Cortex of kidney (tissue), 1 donor: ENCODE measurements at places on chromosomes 16 and 17.

DNA sequence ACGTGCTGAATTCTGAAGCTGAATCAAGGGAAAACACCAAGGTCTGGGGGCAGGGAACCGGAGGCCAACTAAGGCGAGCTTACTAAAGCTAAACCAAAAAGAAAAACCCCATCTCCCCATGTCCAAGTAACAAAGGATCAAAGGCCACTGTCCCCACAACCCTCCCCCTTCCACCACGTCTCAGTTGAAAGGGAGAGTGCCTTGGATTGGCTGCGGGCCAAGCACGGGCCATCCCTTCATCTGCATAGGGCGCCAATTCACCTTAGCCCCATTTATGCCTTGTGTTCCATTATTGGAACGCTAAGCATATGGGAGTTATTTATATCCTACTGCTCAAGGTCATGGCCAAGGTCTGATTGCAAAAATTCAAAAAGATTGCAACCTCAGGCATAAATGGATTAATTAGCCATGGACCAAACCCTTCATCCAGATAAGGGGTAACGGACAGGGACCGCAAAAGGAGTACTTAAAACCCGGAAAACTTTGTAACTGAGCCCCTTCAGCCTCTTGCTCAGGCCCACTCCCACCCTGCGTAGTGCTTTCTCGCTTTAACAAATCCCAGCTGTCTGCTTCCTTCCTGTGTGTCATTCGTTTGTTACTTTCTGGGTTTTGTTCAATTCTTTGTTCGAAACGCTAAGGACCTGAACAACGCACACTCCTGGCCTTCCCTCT is 740 bp upstream of the ATP6V0D1 start:
- DNase-seq = no peak

- DNase-seq = no peak
Measured at GRCh38 chr17:40316571-40317344, 7.8 kb downstream of the RARA start.

DNA sequence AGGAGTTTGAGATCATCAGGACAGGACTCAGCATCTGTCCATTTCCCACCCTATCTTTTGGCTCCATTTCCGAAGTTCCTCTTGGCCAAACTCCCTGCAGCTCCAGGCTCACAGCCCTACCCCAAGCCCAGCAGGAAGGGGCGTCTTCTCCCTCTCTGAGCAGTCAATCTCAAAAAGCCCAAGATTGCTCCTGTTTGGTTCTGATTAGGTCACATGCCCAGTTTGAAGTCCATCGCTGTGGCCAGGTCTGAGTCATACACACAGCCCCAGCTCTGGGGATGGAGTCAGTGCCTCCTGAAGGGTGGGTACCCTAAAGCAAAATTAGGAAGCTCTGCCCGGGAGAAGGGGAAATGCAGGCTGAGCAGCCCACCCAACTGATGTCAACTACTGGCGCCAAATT is 23.9 kb downstream of the SNX20 start:
- DNase-seq = no peak

GRCh38 chr17:35537601-35538141 is at the start of gene SLFN12L:
TSS of gene SLFN12L (minus strand) at chr17:35537678. CDS start at chr17:35522364, 15,314 bp downstream.
- DNase-seq = no peak

DNA sequence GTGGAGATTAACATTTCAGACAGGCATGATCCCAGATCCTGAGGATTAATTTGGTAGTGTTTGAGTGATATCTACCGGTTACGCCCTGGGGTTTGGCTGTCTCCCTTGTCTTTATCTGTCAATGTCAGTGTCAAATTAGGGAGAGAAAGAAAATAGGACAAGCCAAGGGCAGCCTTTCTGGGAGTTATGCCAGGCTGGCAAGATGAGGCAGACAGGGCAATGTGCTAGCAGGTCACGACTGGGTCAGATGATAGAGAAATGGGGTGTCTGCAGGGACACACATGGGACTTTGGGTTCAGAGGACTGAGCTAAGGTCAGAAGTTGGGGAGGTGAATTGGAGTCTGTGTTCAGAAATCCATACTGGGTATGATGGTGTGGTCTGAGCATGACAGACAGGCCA is 27.4 kb upstream of the LYRM9 start:
- no peak for DNase-seq

DNA sequence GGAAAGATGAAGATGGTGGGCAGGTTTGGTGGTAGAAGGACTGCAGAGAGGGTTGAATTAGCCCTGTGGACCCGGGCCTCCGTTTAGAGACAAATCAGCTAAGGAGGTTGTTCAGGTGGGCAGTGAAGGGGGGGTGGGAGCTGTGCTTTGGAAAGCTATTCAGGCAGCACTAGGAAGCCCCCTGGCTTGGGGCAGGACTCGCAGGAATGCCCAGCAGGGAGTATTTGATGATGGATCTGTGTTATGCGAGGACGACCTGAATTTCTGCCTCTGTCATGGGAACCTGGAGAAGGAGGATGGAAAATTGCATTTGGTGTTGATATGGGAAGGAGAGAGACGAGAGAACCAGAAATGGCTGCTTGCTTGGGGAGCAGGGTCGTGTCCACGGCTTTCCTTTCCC is 3.5 kb downstream of the SPDYE4 start:
- DNase-seq = no peak

GRCh38 chr17:79188048-79188447 is 113.4 kb downstream of the ENGASE start:
- no peak for DNase-seq
